ENCODE measurements at places on chromosomes 1 and 21.

DNA sequence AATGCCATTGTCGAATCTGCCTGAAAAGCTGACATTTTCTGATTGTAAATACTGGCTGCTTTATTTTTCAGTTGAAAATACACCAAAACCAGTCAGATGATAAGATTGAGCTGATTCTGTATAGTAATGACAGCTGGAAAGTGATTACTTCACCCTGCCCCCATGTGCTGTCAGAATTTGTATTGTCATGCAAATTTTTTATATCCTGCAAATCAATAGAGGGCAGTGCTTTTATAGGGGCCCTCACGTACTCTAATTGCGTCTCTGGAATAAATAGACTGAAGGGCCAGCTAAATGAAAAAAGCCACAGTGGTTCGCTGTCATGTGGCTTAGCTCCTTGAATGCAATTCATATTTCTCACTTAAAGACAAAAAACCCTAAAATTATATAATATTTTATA is 208.6 kb downstream of the LHX8 start:
- DNase-seq, result peak; percentile 54

- no peak for DNase-seq
Measured at GRCh38 chr1:158333405-158334155, 2.2 kb upstream of the CD1B start.

DNA sequence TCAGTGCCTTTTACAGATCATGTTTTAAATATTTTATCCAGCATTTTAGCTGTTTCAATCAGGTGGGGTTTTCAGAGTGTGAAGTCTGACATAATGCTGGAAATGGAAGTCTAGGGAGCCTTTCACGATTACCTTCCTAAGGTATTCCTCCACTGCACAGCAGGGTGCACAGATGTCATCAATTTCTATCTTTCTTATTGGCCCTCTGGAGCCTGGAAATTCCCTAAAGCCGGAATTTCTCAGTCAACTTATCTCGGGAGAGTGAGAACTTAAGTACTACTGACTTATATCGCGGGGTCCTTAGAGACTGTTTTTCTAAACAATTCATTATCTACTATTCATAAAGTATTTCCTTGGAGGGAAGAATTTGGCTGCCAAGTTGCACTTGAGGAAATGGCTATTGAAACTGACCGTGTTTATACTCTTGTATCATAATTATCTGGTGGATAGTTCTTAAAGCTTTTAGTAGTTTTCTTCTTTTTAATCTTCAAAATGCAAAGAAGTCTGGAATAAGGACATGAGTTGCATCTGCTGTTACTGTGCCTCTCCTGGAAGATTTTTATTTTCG is 311.8 kb upstream of the B3GALT2 start:
- DNase-seq, result no peak

DNA sequence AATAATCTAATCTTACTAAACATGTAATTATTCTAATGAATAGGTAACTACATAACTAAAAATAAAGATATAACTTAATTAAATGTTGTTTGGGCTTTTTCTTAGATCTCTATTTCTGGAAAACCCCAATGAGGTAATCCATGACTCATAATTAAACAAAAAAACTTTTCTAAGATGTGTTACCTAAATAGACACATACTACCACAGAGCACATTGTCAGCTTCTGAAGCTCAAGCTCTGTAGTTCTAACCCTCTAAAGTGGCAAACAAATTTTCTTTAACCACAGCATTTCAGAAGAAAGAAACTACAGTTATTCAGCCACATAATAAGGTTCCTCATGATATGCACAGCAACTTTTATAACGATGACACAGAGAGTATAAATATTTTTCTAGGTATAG is 4.2 kb downstream of the OR6K3 start:
- DNase-seq, result no peak

DNA sequence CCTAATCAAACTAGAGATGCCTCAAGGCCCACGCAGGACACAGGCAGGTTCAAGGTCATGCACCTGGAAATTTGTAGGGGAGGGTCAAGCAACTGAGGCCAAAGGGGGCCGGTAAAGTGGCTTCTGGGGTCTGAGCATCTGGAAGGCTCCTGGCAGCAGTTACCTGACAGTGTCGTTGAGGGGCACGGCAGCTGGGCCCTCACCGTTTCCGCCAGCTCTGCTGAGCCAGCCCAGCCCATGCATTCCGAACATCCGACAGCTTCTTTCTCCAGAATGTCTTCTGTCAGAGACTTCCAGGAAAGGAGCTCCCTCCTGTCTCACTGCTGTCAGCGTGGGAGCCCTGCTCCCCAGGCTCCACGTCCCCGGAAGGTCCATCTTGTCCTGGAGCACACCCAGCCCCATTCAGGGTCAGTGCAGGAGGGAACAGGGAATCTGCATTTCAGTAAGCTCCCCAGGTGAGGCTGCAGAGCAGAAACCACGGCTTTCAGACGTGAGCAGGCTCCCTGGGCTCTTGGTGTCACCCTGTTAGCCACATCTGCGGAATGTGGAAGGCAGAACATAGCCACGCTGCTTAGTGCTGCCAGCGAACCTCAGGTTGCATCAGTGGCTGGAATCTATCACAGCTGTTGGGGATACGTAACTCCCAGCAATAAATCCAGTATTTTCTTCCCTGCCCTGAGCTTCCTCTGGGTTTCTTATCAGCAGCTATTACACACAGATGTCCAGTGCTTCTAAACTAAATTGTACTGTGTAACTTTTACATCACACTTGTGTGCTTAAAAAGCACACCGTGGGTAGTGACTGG is 36.3 kb upstream of the FAM3B start:
- no peak for DNase-seq

DNA sequence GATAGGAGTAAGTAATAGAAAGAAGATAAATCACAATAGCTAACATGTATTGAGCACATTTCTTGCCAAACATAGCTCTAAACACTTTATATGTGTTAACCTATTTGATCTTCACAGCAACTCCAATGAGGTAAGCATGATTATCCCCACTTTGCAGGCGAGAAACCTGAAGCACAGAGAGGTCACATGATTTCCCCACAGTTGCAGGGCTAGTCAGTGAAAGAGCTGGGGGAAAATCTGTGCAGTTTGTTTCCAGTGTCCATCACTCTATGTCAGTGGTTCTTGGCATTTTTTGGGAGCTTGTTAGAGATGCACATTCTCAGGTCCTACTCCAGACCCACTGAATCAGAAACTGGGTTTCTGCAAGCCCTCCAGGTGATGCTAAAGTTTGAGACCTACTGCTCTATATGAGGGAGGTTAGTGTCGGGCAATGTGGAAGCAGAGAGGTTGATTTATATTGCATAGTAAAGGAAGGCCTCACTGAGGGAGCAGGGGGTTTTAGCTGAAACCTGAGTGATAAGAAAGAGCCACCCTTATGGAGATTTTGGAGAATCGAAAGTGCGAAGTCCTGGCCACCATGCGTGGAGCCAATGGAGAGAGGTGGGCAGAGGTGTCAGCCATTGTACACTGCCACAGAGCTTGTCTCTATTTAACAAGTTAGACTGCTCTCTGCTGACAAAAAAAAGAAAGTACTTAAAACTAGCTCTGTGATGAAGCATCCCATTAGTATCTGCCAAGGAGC is 20.9 kb downstream of the MCOLN3 start:
- no peak for DNase-seq

- peak; percentile 57 for DNase-seq
Measured at GRCh38 chr1:82260051-82260450, 459.3 kb downstream of the ADGRL2 start.

- DNase-seq, result peak; percentile 40
Measured at GRCh38 chr1:8962812-8963530, 17.3 kb downstream of the CA6 start.

DNA sequence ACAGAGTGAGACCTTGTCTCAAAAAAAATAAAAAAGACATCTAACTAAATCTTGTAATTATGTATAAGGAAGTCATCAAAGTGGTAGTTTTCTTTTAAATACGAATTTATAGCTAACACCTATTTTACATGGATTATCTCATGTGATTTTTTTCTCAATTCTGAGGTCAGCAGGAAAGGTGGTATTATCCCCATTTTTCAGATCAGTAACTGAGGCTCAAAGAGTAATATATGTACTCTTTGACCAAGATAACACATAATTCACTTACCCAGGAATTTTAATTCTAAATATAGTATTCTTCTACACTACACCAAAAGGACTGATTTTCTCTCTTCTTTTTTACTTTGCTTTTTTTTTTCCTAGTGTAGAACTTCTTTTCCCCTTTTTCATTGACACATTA is 9.1 kb downstream of the IFT25 start:
- DNase-seq, result no peak

GRCh38 chr1:41913014-41913413 is 5.7 kb downstream of the HIVEP3 start:
- DNase-seq, result peak; percentile 72

DNA sequence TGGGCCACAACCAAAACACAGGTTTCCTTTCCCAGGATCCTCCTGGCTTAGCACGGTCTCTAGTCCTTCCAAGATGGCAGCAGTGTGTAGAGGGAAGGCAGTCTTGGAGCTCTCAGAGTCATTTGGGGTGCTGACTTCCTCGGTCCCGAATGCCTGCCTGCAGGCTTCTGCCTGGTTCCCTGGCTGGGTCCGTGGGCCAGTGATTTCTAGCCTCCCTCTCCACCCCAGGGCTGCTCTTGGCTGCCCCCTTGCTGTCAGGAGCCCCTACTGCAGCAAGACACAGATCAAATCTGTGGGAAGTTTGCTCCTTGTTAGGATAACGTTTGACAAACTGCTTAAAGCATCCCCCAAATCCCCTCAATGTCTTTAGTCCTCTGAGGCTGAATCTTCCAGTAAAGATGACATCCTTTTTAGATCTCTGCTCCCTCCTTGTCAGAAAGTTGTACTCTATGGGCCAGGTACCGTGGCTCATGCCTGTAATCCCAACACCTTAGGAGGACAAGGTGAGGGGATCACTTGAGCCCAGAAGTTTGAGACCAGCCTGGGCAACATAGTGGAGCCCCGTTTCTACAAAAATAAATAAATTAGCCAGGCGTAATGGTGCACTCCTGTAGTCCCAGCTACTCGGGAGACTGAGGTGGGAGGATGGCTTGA is 272.5 kb downstream of the RRAGC start:
- peak; percentile 12 for DNase-seq
